ENCODE measurements at places on chromosomes 11 and 22.

DNA sequence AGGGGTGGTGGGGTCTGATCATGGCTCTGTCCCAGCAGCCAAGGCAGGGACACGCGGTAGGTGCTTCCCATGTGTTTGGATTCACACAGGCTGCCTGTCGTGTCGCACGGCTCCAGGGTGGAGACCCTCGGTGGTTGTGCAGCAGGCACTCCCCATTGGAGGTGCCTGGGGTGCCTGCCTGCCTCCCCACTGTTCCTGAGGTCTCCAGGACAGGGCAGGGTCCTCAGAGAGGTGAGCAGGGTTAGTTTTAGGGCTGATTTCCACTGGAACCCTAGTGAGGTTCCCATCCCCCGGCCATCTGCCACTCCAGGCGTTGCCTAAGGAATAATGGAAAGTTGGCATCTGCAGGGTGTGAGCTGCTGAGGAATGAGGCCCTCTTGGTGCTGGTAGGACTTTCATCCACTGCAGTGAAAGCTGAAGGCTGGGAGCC is 32.3 kb downstream of the OSBPL5 start:
- no peak for DNase-seq

- no peak for DNase-seq
Measured at GRCh38 chr22:38415046-38415445, 40.0 kb downstream of the KCNJ4 start.

DNA sequence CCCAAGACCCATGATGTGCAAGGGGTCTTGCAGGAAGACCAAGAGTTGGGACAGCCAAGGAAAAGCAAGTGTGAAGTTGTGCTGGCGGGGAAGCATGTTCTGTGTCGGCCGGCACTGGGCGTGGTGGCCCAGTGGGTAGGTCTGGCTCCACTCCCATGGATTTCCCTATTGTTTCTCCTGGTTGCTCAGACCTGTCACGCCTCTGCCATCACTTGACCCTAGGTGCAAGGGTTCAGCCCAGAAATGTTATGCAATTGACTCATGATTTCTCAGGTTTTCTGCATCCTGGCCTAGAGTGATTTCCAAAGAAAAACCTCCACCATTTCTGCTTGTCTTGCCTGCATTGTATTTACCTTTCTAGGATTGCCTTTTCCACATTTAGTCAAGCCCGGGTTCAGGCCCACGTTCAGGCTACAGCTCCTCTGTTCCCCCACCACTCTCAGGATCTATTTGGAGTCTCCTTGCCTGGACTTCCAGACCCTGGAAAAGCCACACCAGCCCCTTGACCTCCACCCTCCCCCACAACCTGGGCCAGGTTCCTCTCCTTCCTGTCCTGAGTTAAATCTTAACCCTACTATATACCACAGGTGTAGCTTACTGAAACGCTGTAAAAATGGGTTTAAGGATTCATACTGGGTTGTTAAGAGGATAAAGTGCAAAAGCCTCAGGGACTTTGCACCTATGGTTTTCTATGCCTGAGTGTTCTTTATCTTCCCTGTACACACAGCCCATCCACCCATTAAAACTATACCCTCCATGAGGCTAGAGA is 17.5 kb upstream of the FOLR1 start:
- no peak for DNase-seq

DNA sequence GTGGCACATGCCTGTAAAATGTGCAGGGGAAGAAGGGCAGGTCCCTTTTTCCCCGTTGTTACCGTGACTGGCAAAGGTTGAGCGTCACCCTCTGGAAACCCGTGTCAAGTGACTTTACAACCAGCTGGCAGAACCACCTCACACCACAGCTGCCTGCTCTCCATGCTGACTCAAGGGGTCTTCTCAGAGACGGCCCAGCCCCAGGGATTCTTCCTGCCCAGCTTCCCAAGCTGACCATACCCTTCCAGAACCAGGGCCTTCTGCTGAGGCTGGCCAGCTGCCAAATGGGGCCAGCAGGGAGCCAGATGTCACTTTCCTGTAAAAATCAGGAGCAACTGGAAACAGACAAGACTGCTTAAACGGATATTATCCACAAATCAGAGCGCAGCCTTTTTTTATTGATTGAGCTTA is 6.3 kb downstream of the PC start:
- DNase-seq: no peak

DNA sequence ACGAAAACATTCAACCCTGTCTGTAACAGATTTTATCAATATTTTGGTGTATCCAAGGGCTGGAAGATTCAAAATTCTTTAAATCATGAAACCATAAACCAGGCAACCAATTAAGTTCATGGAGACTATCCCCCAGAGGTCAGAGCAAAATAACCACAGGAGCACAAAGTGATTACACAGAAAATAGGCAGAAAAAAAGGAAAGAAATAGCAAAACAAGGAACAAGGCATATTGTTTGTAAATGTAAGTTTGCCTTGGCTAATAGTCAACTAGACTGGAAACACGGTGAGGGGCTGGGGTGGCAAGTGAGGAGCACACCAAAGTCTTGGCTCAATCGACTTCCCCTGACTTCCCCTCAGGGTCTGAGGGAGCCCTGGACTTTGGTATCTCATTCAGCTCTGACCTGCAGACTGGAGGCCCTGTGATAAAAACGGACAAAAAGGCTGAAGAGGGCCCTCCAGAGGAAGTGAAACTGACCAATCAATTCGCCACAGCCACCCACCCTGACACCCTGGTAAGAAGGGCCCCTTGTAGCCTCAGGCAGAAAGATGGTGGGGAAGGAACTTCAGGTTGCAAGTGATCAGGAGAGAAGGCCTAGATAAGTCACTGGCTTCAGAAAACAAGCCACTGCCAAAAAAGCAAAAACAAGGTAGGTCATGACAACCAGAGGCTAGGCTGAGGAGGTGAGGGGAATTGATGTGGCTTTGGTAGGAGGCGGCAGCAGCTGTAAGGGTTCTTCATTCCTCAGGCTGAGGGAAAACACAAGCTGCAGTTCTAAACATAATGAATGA is 1.8 kb downstream of the SIK3 start:
- DNase-seq: no peak

DNA sequence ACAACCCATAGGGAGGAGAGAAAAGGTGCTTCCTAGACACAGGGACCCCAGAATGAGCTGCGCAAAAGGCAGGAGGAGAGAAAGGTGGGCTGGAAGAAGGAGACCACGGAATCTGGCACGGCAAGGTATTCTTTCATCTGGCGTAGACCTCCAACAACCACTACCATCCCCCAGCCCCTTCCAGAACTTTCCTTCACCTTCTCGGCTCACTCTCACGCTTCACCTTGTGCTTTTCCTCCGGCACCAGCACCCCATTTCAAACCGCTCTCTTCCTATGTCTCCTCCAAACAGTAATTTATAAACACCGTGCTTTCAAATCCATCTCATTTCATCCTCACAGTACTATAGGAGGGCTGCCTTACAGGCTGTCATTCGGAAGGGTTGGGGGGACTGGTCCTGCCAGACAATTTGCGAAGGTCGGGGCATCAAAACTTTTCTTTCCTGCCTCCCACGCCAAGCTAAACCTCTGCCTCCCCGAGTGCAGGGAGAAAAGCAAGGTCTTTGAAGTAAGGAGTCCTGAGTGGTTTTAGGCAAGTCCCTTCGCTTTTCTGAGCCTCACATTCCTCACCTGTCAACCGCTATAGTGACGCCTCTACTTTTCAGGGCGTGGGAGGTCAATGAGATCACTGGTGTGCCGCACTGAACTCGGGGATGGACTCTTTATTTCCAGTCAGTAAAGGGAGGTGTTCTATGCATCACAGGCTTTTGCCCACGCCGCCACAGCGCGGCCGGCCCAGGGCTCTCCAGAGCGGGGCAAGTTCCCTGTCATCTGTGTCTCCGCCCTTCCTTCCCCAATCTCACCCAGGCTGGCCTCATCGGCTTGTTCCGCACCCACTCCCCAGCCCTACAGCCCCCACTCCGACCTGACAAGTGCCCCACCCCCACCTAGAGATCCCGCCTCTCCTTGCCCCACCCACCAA is 800 bp downstream of the KCTD21 start:
- no peak for DNase-seq

DNA sequence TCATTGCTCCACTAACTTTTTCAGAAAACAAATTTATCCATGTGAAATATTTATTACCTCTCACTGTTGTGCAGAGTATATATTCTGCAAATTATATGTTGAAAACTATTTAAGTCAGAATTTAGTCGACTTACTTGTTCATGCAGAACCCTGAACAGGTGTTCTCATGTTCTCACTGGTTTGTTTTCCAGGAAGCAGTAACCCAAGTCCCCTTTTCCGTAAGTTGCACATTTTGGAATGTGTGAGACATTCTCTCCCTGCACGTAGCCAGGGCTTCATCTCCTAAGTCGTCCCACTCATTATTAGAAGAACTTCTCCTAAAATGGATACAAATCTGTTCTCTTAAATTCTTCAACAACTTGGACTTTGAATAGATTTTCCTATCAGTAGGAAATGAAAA is 524.9 kb downstream of the CNTN5 start:
- DNase-seq: no peak

- no peak for DNase-seq
Measured at GRCh38 chr11:22641559-22641958, 15.9 kb upstream of the FANCF start.

DNA sequence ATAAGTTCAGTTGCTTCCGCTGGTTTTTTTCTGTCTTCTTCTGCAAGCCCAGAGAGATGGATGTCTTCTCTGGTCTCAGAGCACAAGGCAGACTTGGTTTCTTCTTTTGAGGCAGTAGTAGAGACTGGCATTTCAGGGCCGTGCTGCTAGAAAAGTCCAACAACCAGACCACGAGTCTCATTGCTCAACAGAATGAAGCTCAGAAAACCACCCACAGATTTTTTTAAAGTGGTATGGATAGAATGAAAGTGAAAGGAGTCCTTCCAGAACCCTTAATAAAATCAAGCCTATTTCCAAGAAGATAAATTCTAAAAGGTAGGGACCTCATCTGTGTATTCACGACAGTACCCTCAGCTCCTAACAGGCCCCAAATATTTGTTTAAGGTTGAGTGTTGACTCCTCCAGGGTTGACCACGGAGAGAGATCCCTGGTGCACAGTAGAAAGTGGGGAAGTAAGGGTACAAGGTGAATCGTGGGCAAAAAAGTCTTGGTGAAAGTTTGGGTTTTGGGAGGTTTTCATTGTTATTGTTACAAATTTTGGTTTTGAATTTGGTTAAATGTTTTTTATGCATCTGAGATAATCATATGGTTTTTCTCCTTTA is 43.6 kb upstream of the DDX6 start:
- DNase-seq: no peak

- peak; percentile 98 for DNase-seq
Measured at GRCh38 chr11:119121008-119121810, at the start of gene HINFP. HINFP (plus strand) TSS chr11:119121580; CDS start chr11:119126945, 5,365 bp downstream.

- no peak for DNase-seq
Measured at GRCh38 chr22:48819961-48820360, 1007.7 kb downstream of the BRD1 start.

DNA sequence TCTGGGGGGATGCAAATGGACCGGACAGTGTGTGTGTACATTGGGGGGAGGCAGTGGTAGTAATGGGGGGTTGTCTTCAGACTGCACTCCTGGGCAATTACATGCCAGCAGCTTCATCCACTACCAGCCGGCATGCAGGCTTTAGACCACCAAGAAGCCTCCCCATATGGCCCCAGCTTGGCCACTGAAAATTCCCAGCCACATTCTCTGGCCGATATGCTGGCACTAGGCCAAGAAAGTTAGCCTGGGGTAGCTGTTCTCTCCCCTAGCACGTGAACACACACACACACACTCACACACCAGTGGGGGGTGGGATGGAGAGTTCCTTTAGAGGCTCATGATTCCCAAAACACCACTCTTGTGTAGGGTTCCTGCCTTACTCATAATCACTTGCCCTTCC is 3.6 kb upstream of the ROBO3 start:
- DNase-seq: no peak

GRCh38 chr11:125470355-125470754 is 25.7 kb downstream of the FEZ1 start:
- DNase-seq: no peak

DNA sequence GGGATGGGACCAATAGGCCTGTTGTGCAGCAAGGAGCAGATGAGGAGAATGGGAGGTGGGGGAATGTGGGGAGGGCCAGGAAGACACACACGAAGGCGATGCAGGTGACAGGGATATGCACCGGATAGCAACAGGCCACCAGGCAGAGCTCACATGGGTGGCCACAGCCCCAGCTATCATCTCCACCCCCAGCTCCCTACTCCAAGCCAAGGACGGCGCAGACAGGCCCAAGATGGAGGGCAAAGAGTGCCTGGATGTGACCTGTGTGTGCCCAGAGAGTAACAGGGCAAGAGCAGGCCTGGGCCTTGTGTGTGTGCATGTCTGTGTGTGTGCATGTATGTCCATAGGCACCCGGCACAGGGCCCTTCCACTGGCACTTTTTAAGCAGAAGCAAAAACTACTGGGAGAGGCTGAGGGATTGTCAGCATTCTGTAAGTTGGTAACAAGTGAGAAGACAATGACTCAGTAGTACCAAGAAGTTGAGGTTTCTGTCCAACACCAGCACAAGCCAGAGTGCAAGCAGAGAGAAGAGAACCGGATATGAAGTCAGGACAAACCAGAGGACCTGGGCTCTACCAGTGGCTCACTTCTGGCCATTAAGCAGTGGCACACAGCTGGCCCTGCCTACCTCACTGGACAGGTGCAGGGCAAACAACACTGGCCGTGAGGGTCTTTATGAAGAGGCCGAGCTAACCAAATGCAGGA is 36.4 kb downstream of the NRXN2 start:
- no peak for DNase-seq

DNA sequence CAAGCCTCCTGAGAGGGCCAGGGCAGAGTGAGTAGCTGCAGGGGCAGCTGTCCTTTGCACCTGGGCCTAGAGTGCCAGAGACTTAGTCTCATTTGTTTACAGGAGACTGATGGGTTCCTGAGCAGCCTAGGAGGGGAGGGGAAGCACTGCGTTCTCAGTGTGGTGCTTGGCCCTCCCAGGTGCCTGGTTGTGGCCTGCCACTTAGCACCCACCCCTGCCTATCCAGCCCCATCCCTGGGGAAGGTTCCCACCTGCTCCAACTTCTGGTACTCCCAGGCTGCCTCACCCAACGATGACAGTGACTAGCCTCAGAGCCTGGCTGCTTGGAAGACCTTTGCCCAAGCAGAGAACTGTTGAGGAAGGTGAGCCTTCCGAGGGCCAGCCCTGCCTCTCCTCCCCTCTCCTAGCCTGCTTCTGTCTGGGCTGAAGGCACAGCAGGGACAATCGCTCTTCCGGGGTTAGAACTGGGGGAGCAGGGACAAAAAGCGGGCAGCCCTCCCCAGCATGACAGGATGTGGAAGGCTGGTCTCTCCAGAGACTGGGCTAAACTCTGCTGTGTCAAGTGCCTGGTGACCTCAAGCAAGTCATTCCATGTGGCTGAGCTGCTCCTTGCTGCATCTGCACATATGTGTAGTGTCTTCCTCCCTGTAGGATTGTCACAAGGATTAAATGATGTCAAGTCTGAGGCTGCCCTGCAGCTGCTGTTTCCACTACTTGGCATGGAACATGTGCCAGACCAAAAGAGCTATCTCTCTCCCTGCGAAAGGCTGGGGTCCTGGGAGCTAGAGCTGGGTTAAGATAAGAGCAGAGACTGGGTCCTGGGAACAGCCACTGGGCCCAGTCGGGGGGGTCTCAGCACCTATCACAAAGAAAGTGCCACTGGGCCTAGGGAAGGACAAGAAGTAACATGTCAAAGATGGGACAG is 9.9 kb downstream of the KCNQ1OT1 start:
- no peak for DNase-seq

All from NCI-H2081 treated with DMSO at 0.1 percent for 48 hours (cell line).